ENCODE measurements at places on chromosomes 2 and 18.
A peak's percentile ranks its signal among the peaks of the same experiment; 100 is the strongest.

- DNase-seq, result peak; percentile 54
Observed at GRCh38 chr2:57842531-57842930, 204.1 kb upstream of the VRK2 start.

DNA sequence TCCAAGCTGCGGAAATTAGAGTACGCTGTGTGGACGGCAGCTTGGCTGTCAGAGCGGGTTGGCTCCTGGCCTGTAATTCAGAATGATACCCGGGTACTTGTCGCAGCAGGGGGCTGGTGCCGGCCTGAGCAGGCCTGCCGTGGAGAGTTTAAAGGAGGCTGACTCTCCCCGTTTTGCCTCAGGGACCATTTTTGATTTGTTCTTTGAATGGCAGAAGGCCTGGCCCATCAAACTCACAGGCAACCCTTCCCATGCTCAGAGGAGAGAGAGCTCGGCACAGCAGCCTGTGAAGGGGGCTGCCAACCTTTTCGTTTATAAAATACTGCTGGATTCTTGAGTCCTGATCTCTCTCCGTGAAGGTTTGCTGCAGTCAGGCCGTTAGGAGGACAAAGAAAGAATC, 151.3 kb downstream of the KLHL29 start:
- DNase-seq, result peak; percentile 13

DNA sequence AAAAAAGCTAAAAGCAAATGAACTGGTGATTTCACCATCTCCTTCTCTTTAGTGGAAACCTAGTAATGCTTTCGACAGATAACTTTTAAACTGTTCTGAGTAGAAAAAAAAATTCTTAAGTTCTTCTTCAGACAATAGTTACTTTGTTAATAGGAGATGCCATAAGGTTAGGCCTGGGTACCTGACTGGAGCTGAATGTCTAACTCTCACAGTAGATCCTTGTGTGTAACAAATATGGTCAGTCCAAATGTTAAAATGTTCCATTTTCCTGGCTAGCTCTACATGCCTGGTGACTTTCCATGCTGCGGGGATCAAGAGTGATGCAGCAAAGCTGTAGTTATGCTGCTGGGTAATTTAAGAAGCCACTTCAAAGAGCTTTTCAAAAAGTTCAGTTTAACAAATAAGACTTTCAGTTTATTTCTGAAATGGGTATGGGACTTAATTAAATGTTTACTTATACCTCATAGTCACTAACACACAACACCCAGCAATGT, 264.0 kb upstream of the SESTD1 start:
- DNase-seq, result no peak

GRCh38 chr18:36476433-36476832, 178.9 kb downstream of the FHOD3 start:
- no peak for DNase-seq

DNA sequence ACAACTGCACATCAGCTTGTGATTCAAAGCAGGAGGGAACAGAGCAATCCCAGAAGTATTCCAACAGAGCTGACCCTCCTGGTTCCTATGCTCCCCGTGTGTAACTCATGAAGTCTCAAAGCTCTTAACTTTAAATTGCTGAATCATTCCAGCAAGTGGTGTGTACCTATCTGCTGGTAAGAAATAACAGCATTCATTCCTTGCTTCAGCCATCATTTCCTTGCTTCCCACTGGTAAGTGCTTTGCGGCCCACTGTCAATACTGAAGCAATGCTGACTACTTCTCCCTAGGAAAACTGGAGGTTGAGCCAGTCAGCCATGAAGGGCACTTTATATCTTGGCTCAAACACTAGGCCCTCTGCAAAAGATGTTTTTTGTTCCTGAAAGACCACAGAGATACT, 222.4 kb downstream of the EXOC6B start:
- peak; percentile 14 for DNase-seq

DNA sequence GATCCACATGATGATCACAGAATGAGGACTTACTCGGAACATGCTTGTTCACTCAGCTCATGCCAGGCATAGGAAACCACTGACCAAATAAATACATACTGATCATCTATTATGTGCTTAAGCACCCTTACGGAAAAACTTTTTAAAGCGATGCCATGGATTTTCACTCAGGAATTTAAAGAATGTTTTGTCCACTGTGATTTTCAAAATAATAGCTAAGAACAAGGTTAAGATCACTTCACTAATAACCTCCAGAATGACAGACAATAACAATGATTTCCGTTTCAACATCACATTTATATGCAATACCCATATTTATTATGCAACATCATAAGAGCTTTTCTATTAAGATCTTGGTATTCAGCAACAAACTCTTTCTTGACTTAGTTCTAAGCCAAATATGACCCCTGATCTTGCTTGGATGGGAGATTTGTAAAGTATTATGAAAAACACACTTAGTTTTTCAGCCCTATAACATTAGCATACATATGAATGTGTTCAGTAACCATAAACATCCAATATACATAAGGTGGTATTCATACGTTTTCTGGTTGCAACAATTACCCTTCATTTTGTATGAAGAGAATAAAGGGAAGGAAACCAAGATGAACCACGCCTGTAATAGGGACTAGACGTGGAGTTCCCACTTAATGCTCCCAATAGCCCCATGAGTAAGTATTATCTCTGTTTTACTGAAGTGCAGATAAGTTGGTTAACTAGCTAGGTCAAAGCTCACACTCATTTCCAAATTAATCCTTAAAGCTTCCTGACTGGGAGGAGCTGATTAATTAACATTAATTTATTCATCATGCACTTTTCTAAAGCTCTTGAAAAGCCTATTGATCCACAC, 1.9 kb downstream of the CD302 start:
- DNase-seq, result no peak

DNA sequence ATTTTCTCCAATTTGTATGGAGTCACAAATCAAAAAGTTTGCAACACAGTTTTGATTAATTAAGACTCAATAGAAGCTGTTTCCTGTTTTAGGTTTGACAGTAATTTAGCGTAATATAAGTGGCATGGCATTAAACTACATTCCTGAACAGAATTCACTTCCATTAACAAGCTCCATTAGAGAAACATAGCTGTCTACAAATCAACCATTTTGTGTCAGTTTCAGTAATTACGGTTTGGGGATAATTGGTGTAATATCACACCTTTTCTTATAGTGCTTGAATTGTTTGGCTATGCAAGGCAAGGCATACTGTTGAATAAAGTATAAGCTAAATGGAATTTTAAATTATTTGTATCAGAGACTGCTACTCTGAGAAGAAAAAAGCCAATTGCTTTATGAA, 585.5 kb downstream of the CBLN2 start:
- no peak for DNase-seq

DNA sequence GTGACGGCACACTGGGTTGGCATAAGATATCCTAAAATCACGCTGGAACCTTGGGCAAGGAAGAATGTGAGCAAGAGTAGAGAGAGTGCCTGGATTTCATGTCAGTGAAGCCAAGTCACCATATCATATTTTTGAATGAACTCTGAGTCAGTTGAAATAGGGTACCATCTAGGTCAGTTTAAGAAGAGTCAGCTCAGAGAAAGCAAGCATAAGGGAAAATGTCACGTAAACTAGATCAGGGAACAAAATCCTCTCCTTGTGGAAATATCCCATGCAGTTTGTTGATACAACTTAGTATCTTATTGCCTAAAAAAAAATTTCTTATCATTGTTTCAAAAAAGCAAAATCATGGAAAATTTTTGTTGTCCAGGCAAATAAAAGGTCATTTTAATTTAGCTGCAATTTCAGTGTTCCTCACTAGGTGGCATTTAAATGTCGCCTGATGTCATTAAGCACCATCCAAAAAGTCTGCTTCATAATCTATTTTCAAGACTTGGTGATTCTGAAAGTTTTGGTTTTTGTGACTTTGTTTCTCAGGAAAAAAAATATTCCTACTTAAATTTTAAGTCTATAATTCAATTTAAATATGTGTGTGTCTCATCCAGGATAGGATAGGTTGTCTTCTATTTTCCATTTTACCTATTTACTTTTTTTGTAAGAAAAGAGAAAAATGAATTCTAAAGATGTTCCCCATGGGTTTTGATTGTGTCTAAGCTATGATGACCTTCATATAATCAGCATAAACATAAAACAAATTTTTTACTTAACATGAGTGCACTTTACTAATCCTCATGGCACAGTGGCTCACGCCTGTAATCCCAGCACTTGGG, 19.6 kb downstream of the RSAD2 start:
- peak; percentile 32 for DNase-seq

Measured in bronchial epithelial cell (primary cell).